ENCODE measurements at places on chromosomes 1 and 21.

- no peak for ATAC-seq
These were observed 9.3 kb upstream of the TSNAX start for GRCh38 chr1:231519166-231519565.

DNA sequence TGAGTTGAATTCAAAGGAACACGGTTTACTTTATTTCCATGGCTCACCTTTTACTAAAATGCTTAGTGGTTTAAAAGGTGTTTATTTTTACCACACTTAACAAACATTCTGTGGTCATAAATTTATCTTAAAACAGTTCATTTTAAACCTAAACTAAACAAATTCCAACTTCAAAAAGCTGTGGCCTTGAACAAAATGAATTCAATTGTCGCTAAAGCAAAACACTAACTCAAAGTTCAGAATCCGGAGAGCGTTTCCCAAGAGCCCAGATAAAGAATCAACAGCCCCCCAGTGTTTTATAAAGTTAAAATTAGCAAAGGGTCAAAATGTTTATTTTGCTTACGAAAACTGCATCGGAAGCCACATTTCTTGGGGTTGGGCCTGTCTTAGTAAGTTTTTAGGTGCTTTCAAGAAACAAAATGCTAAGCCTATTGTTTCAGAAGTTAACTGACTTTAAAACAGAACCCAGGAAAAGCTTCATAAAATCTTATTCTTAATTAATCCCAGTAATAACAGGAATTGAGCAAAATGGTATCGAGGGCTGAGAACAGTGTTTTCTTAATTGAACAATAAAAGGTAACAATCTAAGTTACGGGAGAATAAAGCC lies 1.3 kb downstream of the PUM1 start:
- ATAC-seq: no peak

- no peak for ATAC-seq
These were observed 1.7 kb downstream of the PTP4A2 start for GRCh38 chr1:31936278-31936980.

DNA sequence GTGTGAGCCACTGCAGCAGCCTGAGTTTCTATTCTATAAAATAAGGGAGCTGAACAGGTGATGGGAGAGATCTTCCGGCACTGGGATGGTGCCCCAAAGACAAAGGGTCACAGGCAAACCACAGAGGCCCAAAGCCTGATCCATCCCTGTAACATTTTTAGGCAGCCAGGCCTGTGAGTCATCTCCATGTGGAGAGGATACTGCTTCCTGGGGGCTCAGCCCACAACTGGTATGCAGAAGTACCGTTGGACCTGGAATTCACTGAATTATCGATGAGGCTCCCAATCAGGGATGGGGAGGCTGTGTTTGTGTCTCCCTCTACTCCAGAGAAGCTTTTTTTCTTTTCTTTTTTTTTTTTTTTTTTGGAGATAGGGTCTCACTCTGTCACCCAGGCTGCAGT lies 48.8 kb upstream of the WASF2 start:
- ATAC-seq: no peak

- ATAC-seq: no peak
These were observed 4.4 kb downstream of the AK2 start for GRCh38 chr1:33032126-33032869.

GRCh38 chr1:47751996-47752451 lies 245.2 kb downstream of the TRABD2B start:
- ATAC-seq: no peak

DNA sequence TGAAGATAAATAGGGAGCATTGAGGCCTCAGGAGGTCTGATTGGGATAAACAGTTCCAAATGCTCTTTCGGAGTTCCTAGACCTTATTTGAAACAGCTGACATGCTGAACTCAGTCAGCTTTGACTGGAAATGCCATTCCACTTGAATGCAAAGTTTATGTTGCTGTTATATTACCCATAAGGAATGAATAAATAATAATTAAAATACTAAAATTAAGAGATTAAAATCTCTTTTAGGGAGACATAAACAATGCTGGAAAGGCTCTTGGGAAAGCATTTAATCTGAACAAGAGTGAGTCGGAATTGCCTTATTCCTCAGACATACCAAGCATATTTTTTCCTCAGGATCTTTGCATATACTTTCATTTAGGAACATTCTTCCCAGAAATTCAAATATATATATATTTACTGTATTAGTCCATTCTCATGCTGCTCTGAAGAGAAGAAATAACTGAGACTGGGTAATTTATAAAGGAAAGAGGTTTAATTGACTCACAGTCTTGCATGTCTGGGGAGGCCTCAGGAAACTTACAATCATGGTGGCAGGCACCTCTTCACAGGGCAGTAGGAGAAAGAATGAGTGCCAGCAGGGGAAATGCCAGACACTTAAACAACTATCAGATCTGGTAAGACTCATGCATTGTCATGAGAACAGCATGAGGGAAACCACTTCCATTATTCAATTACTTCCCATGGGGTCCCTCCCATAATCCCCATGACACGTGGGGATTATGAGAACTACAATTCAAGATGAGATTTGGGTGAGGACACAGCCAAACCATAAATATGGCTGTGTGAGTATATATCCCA lies 318.2 kb upstream of the PLXNA2 start:
- no peak for ATAC-seq

GRCh38 chr1:203204756-203205155 lies 18.3 kb upstream of the CHI3L1 start:
- no peak for ATAC-seq

- ATAC-seq: no peak
These were observed 6.2 kb upstream of the ASPM start for GRCh38 chr1:197152662-197153061.

DNA sequence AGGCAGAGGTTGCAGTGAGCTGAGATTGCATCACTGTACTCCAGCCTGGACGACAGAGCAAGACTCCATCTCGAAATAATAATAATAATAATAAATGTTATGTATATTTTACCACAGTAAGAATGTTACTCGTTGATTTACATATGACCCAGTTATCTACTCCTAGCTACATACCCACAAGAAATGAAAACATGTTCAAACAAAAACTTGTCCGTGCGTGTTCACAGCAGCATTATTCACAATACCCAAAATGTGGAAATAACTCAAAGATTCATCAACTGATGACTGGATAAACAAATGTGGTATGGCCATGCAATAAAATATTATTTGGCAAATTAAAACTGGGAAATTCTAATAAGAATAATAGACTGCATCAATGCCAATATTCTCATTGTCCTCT lies 31.7 kb upstream of the ENSA start:
- ATAC-seq: no peak

DNA sequence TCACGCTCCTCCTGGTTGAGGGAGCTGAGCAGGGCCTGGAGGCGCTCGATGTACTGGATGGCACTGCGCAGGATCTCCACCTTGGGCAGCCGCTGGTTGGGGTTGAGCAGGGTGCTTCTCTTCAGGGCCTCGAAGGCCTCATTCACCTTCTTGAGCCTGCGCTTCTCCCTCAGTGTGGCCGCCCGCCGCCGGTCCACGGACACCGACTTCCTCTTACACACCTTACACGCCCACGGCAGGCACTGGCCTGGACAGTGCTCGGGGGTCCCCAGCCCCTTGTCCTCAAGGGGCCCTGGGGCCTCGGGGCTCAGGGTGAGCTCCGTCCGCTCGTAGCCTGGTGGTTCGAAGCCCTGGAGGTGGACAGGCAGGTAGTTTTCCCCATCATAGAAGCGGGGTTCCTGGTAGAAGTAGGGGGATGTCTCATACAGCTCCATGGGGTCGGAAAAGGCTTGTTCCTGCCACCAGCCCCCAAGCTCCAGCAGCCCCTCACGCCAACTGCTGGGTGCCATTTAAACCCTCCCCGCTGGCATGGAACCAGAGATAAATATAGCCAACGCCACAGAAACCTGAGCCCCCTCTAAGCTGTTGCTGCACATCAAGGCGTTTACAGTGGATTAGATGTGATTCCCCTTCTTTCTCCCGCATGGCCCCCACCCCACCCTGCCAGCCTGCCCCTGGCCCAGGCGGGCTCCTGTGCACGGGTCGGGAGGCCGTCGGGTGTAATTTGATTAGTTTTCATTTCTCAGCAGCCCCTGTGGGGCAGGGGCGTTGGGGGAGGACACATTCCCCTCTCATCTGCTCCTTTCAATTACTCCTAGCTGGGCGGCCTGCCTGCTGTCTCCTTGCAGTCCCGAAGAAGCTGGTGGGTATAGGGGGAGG lies at the start of gene MYOG:
Gene MYOG, minus strand, starts transcription at position 485 of the 879 bp plus-strand sequence. Its CDS starts 51 bp downstream, at position 434.
- no peak for ATAC-seq

Data from stimulated activated memory B cell treated with anti-CD40 and anti-IgM and Interleukin-4, amounts not matched to agents 10 μg/mL and 1 μg/mL and 100 μg/mL, for 72 hours (primary cell).